Naive thymus-derived CD8-positive, alpha-beta T cell (primary cell): ENCODE measurements at places on chromosomes 3 and 15. TPM values are rescaled to one million over a fixed set of nuclear protein-coding genes. Genes with fewer than 3 reads are reported as not detected.

DNA sequence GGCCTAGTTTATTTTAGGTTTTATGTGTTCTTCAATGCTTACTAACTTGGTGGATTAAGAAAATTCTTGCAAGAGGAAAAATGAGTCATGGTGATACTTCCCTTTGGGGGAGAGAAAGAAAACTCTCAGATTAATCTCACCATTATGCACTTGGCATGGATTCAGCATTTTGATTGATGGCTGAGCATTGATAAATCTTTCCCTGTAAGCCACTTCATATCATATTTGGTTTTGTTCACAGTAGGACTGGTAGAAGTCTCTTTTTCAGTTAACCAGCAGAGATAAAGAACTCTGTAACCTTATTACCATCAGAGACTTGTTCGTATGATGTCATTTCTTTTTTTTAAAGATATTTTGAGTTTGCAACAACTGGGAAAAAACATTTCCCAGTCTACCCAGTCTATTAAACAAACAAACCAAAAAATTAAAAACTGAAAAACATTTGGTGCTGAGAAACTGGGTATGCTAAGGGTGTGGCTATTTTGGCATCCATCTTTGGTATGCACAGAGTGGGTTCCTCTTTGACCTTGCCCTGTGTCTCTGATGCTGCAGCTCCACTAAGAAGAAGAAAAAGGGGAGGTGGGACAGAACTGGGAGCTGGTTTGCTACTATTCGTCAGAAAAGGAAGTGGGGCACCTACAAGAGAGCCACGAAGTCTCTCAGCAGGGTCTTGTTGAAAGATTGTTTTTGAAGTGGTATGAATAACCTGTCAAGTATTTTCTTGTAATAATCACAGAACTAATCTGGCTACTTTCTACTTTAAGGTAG is 17.2 kb downstream of the TMOD3 start:
- H3K27me3 ChIP-seq, result no peaks in the 10 kb centered on the region
- peaks cover 84% of the 10 kb centered on the region for H3K4me1 ChIP-seq
- DNase-seq, result no peak
- no peaks in the 10 kb centered on the region for H3K36me3 ChIP-seq
- H3K4me3 ChIP-seq, result peak overlapping the region; percentile 75

GRCh38 chr15:26472661-26473060 is 300.2 kb downstream of the GABRB3 start:
- no peaks in the 10 kb centered on the region for H3K36me3 ChIP-seq
- H3K27me3 ChIP-seq, result no peaks in the 10 kb centered on the region
- H3K4me1 ChIP-seq, result no peaks in the 10 kb centered on the region

- no peak overlapping the region for H3K4me3 ChIP-seq
- H3K27me3 ChIP-seq, result no peaks in the 10 kb centered on the region
- DNase-seq, result no peak
- no peak overlapping the region for H3K27ac ChIP-seq
- no peaks in the 10 kb centered on the region for H3K36me3 ChIP-seq
- peaks cover 40% of the 10 kb centered on the region for H3K4me1 ChIP-seq
Observed at GRCh38 chr3:15361494-15362214, 29.3 kb upstream of the SH3BP5 start.

DNA sequence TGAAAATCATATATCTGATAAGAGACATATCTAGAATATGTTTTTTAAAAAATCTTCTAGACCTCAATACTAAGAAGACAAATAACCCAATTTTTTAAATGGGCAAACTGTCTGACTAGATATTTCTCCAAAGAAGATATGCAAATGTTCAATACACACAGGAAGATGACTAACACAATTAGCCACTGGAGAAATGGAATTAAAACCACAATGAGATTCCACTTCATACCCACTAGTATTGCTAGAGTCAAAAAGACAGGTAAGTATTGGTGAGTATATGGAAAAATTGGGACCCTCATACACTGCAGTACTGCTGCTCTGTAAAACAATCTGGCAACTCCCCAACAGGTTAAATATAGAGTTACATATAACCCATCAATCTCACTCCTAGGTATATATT is 33.1 kb upstream of the TOPAZ1 start:
- DNase-seq, result no peak
- H3K36me3 ChIP-seq, result no peaks in the 10 kb centered on the region
- peaks cover 20% of the 10 kb centered on the region for H3K4me1 ChIP-seq
- H3K4me3 ChIP-seq, result peak overlapping the region; percentile 58
- peaks cover 48% of the 10 kb centered on the region for H3K27me3 ChIP-seq

DNA sequence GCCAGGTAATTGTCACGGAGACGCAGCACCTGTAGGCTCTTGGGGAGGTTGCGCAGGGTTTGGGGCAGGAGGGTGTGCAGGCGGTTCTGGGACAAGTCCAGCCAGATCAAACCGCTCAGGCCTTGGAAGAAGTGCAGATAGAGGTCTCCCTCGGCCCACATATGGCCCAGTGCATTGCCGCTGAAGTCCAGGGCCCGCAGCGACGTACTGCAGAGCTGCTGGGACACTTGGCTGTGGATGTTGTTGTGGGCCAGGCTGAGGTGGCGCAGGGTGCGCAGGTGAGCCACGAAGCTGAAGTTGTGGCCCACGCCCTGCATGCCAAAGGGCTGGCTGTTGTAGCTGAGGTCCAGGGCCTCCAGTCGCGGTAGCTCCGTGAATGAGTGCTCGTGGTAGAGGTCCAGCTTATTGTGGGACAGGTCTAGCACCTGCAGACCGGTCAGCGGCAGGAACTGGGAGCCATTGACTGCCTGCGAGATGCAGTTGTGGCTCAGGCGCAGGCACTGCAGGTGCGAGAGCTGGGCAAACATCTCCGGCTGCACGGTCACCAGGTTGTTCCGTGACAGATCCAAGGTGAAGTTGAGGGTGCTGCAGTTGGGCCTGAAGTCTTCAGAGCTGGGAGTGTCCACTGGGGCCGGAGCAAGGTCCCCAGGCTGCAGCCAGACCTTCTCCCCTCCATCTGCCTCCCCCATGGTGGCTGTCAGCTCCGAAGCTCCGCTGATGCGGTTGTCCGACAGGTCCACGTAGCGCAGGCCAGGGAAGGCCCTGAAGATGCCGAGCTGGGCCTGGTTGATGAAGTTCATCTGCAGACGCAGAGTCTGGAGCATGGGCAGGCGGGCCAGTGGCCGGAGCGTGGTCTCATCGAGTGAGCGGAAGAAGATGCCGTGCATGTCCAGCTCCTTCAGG is 2.9 kb downstream of the TLR9 start:
- peak overlapping the region; percentile 87 for H3K4me3 ChIP-seq
- no peak for DNase-seq
- H3K27ac ChIP-seq, result peak overlapping the region; percentile 93

- no peak for DNase-seq
- no peaks in the 10 kb centered on the region for H3K36me3 ChIP-seq
- no peak overlapping the region for H3K27ac ChIP-seq
- no peaks in the 10 kb centered on the region for H3K4me1 ChIP-seq
Observed at GRCh38 chr3:27655547-27655946, 66.6 kb downstream of the EOMES start.

DNA sequence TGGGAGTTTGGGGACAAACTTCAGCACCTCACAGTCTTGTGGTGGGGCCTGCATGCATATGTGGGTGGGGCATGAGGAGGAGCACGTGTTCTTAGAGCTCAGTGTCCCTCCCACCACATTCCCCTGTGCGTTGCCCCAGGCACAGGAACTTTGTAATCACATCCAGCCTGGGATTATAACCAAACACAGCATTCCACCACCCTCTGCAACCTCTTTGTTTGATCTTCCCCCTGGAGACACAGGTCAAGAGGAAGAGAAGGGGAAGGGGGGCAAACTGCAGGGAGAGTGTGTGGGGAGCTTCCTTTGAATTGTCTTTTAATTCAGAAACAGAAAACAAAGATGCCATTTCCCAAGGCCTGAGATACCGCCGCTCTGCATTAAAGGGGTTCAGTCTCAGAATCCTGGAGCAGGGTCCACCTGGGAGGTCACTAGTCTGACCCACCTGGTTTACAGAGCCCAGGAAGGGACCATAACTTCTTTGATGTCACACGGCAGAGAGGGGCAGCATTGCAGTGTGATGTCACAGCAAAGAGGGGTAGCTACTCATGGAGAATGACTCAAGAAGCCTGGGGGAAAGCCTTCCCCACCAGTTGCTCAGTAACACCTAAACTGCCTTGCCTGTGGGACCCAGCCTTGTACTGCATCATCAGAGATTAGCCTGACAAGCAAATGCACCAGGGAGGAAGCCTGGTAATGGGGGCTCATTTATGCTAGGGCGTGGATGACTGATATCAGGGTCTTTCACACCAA is 106.3 kb upstream of the RNU6-1 start:
- no peaks in the 10 kb centered on the region for H3K27me3 ChIP-seq
- H3K27ac ChIP-seq, result peak overlapping the region; percentile 75
- H3K36me3 ChIP-seq, result no peaks in the 10 kb centered on the region
- H3K4me1 ChIP-seq, result peaks cover 19% of the 10 kb centered on the region
- DNase-seq, result no peak
- H3K4me3 ChIP-seq, result peak overlapping the region; percentile 43

GRCh38 chr3:42381551-42382082 is 28.8 kb downstream of the LYZL4 start:
- H3K4me1 ChIP-seq, result no peaks in the 10 kb centered on the region
- no peaks in the 10 kb centered on the region for H3K36me3 ChIP-seq
- DNase-seq, result no peak
- no peak overlapping the region for H3K4me3 ChIP-seq
- H3K27me3 ChIP-seq, result no peaks in the 10 kb centered on the region

GRCh38 chr3:28476194-28476593 is 127.6 kb upstream of the AZI2 start:
- H3K36me3 ChIP-seq, result no peaks in the 10 kb centered on the region
- H3K4me1 ChIP-seq, result no peaks in the 10 kb centered on the region
- DNase-seq, result no peak
- H3K27me3 ChIP-seq, result no peaks in the 10 kb centered on the region
- H3K27ac ChIP-seq, result no peak overlapping the region

- peaks cover 24% of the 10 kb centered on the region for H3K4me1 ChIP-seq
- DNase-seq, result no peak
- no peak overlapping the region for H3K27ac ChIP-seq
- H3K4me3 ChIP-seq, result no peak overlapping the region
- H3K27me3 ChIP-seq, result no peaks in the 10 kb centered on the region
Observed at GRCh38 chr15:70327856-70328678, 230.3 kb upstream of the TLE3 start.

DNA sequence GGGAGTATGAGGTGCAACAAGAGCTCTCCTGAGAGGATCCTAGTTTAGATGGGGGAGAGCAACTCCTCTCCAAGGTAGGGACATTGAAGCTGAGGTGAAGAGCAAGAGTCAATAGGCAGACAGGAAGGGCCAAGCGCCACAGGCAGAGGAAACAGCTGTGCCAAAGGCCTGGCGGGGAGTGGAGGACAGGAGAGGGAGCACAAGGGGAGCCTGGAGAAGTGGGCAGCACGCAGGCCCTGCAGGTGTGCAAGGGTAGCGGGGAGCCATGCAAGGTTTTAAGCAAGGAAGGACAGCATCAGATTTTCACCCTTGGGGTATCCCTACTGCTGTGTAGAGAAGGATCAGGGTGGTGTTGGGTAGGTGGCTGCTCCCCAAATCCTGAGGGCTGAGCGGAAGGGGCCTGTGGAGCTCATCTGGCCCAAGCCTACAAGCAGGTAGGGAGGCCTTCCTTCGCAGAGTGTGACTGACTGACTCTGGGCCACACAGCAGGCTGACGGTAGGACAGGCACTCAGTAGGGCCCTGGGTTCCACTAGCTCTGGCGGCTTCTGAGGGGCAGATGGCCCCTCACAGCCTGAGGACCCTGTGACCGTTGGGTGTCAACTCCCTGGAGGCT is 13.3 kb downstream of the CHST13 start:
- H3K36me3 ChIP-seq, result no peaks in the 10 kb centered on the region
- H3K27ac ChIP-seq, result no peak overlapping the region
- peak; percentile 61 for DNase-seq
- peaks cover 6% of the 10 kb centered on the region for H3K4me1 ChIP-seq

- no peaks in the 10 kb centered on the region for H3K36me3 ChIP-seq
- DNase-seq, result no peak
- no peak overlapping the region for H3K4me3 ChIP-seq
- no peak overlapping the region for H3K27ac ChIP-seq
- no peaks in the 10 kb centered on the region for H3K4me1 ChIP-seq
- H3K27me3 ChIP-seq, result no peaks in the 10 kb centered on the region
Observed at GRCh38 chr3:55017876-55018275, 90.0 kb upstream of the LRTM1 start.

DNA sequence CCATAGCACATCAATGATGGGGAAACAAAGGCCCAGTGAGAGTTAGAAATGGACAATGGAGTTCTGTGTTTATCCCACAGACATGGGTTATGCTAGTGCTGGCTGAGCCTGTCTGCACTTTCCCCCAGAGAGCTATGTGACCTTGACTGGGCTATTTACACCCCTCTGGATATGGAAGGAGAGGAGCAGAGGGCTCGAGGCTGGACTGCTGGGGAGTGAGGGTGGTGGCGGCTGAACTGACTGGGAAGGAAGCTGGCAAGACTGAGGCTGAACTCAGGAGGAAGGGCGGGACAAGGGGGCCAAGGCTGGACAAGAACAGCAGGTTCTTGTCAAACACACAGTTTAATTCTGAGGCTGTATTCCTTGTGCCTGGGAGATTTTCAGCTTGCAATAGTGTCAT is 10.8 kb upstream of the INSYN1 start:
- H3K4me3 ChIP-seq, result no peak overlapping the region
- no peaks in the 10 kb centered on the region for H3K4me1 ChIP-seq
- no peak overlapping the region for H3K27ac ChIP-seq

GRCh38 chr15:78536134-78536533 is 4.1 kb upstream of the PSMA4 start:
- no peaks in the 10 kb centered on the region for H3K36me3 ChIP-seq
- no peak overlapping the region for H3K4me3 ChIP-seq
- no peaks in the 10 kb centered on the region for H3K27me3 ChIP-seq
- no peak overlapping the region for H3K27ac ChIP-seq
- no peak for DNase-seq

GRCh38 chr3:196506687-196507086 is 3.1 kb upstream of the RNF168 start:
- peaks cover under 1% of the 10 kb centered on the region for H3K27me3 ChIP-seq
- no peak for DNase-seq
- H3K36me3 ChIP-seq, result no peaks in the 10 kb centered on the region

GRCh38 chr3:67648229-67648628 is 6.2 kb downstream of the SUCLG2 start:
- peak overlapping the region; percentile 23 for H3K27ac ChIP-seq
- H3K27me3 ChIP-seq, result no peaks in the 10 kb centered on the region
- H3K4me3 ChIP-seq, result no peak overlapping the region

- peak overlapping the region; percentile 90 for H3K27ac ChIP-seq
- no peaks in the 10 kb centered on the region for H3K27me3 ChIP-seq
- DNase-seq, result peak; percentile 95
- peak overlapping the region; percentile 67 for H3K4me3 ChIP-seq
- no peaks in the 10 kb centered on the region for H3K36me3 ChIP-seq
- peaks cover 9% of the 10 kb centered on the region for H3K4me1 ChIP-seq
Observed at GRCh38 chr3:114290911-114291901, 2.6 kb upstream of the TIGIT start.

IQCF5 gene
- not detected for total RNA-seq

STRIT1 gene
- not detected for total RNA-seq

SHF gene
- total RNA-seq, result 8.1 TPM

TEX55 gene
- total RNA-seq, result not detected

NDUFB5 gene
- total RNA-seq, result 55.6 TPM

IL16 gene
- 415 TPM for total RNA-seq

TOMM70 gene
- total RNA-seq, result 46.8 TPM

RASGRF1 gene
- not detected for total RNA-seq

MEX3B gene
- 1.5 TPM for total RNA-seq

TLR9 gene
- total RNA-seq, result 2.4 TPM

LINGO1 gene
- total RNA-seq, result not detected

CTNNB1 gene
- total RNA-seq, result 174 TPM

LZTFL1 gene
- total RNA-seq, result 9.6 TPM

CPN2 gene
- not detected for total RNA-seq
